HCT116 (cell line): ENCODE measurements at places on chromosomes 3 and 15. TPM values are rescaled to one million over a fixed set of nuclear protein-coding genes. Genes with fewer than 3 reads are reported as not detected.

Gene UPK1B
- not detected for total RNA-seq

- DNase-seq = no peak
Measured at GRCh38 chr3:45552031-45552793, 42.3 kb upstream of the LIMD1 start.

- DNase-seq = no peak
- H3K27me3 ChIP-seq = 0 out of 2 replicates have a peak, but pooled peaks cover 8% of the 10 kb centered on the region
- no peak overlapping the region for H3K4me3 ChIP-seq
Measured at GRCh38 chr3:119588112-119588511, 8.8 kb downstream of the ADPRH start.

DNA sequence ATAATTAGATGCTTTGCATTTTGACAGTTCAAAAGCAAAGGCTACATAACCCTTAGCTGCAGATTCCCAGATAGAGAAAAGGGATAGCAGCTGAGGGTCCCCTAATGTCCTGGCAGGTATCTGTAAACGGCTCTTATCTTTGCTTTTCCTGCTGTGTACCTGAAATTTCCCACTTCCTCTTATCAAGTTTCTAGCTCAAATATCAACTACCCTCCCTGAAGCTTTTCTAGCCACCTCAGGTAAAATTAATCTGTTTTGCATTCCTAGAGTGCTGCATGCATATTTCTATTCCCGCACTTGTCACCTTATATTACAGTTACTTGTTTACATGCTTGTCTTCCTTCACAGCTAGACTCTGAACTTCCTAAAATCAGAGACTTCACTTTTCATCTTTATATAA, 55.6 kb upstream of the STXBP5L start:
- no peak overlapping the region for H3K27ac ChIP-seq
- H3K4me1 ChIP-seq = no peaks in the 10 kb centered on the region
- H3K4me3 ChIP-seq = no peak overlapping the region
- no peak for DNase-seq
- H3K27me3 ChIP-seq = no peaks in the 10 kb centered on the region

- H3K36me3 ChIP-seq = no peaks in the 10 kb centered on the region
- H3K4me1 ChIP-seq = peaks cover 18% of the 10 kb centered on the region
- peak; percentile 29 for DNase-seq
- no peak overlapping the region for H3K27ac ChIP-seq
- no peaks in the 10 kb centered on the region for H3K27me3 ChIP-seq
Measured at GRCh38 chr3:127044996-127045395, 62.1 kb downstream of the PLXNA1 start.

- no peak for DNase-seq
- H3K27ac ChIP-seq = no peak overlapping the region
- H3K36me3 ChIP-seq = no peaks in the 10 kb centered on the region
- no peak overlapping the region for H3K4me3 ChIP-seq
- H3K27me3 ChIP-seq = peaks cover 26% of the 10 kb centered on the region; the same call in 1 of the 2 replicates
- H3K4me1 ChIP-seq = no peaks in the 10 kb centered on the region
Measured at GRCh38 chr3:116265976-116266584, 179.2 kb downstream of the LSAMP start.
